ENCODE measurements at places on chromosomes 16 and 17. TPM values are rescaled to one million over a fixed set of nuclear protein-coding genes. Genes with fewer than 3 reads are reported as not detected.

Gene HLF
- 0.13 TPM for total RNA-seq

Gene MYH1
- not detected for total RNA-seq

Gene SPATA22
- not detected for total RNA-seq

Gene HAS3
- total RNA-seq: 6.9 TPM

Gene NPIPB12
- 55.3 TPM for total RNA-seq

All from Panc1 (cell line).